ENCODE measurements at places on chromosomes 3 and 15.

- DNase-seq, result no peak
Measured at GRCh38 chr3:17125738-17126442, 241.1 kb downstream of the PLCL2 start.

DNA sequence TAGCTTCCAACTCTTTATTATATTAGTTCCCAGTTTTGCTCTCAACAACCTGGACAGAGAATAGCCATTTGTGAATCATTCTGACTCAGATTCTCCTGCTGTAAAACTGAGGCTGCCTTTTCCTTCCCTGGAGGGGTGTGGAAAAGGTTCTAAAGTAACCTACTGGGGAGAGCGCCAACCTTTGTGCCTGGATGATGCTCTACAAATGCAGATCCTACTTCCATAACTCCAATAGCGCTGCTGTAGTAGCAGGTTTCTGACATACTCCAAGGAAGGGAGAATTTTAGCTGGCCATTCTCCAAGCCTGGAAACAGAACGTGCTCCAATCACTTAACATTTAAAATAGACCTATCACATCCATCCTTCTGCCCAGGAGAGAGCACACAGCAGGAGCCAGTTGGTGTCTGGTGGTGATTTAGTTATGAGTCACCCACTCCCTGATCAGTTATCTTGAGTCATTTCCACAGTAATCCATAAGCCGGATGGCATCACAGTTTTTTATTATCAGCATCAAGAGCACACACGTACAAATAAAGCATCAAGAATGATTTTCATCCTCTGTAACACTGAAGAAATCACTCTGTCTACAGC lies 38.3 kb downstream of the MYH15 start:
- DNase-seq, result no peak

GRCh38 chr15:82986442-82986780 lies 401 bp downstream of the RAMAC start:
- no peak for DNase-seq

DNA sequence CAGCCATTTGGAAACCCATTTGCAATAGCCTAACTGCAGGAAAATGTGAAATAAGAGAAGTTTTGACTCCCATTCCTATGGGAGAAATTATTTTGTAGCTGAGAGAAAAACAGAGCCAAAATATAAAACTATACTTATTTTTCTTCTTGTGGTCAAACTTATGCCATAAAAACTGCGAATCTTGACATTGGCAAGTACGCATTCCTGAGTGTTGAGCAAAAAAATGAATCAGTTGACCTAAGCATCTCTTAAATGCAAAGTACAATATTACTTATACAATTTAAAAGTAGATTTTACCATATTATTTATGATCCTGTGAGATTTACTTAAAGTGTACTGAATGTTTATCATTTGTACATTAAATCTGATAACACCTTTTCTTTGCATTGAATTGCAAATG lies 50.1 kb upstream of the CMC1 start:
- no peak for DNase-seq

DNA sequence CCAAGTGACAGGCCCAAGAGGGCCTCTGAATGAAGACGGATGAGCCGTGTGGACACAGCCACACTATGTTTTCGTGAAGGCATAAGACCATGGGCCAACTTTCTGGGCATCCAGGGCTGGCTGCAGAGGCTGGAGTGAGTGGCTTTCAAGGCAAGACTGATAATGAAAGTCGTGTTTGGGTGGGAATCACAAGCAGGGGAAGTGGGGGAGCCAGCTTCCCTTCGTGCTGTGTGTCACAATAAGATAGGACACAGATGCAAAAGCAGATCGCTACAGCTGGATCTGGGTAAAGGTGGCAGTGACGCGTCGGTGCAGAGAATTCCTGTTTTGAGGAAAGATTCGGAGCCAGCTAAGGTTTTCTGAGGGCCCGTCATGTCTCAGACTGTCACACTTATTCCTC lies 309.8 kb upstream of the CTDSPL start:
- no peak for DNase-seq

- no peak for DNase-seq
Measured at GRCh38 chr3:39343076-39343717, 13.7 kb downstream of the CCR8 start.

All from ecto neural progenitor cell (in vitro differentiated cells).